ENCODE measurements at places on chromosomes 5 and 9. TPM values are rescaled to one million over a fixed set of nuclear protein-coding genes. Genes with fewer than 3 reads are reported as not detected.

FOXD4L6 gene
- not detected for polyA plus RNA-seq

ORM2 gene
- not detected for polyA plus RNA-seq

CNOT8 gene
- polyA plus RNA-seq, result 143 TPM

PAX5 gene
- polyA plus RNA-seq, result 65.3 TPM

SMAD5 gene
- 26.9 TPM for polyA plus RNA-seq

MARCHF3 gene
- 31.7 TPM for polyA plus RNA-seq

GFI1B gene
- 0.74 TPM for polyA plus RNA-seq

SLIT3 gene
- not detected for polyA plus RNA-seq

PCA3 gene
- not detected for polyA plus RNA-seq

REEP2 gene
- not detected for polyA plus RNA-seq

MOB3B gene
- polyA plus RNA-seq, result 7.1 TPM

SLC25A2 gene
- not detected for polyA plus RNA-seq

Data from IgD-negative memory B cell (primary cell).